Neural crest cell (in vitro differentiated cells): ENCODE measurements at places on chromosomes 7 and 10. TPM values are rescaled to one million over a fixed set of nuclear protein-coding genes. Genes with fewer than 3 reads are reported as not detected.

Gene PPP1R9A
- 21.2 and 22.7 TPM in 2 replicates for total RNA-seq

Gene NME8
- total RNA-seq, result not detected in 2 replicates

Gene FGFBP3
- 413 and 420 TPM in 2 replicates for total RNA-seq

DNA sequence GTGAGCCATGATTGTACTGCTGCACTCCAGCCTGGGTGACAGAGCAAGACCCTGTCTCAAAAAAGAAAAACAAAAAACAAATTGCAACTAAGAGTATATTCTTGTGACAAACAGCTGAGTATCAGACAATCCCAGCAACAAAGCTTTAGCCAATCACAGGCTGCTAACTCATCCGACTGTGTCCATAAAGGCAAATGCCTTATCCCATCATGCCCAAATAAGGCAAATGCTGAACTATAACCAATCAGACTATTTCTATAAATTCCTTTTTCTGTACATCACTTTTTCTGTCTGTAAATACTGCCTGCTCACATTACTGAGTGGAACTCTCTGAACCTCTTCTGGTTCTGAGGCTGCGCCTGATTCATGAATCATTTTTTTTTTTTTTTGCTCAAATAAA lies 37.5 kb upstream of the TAC1 start:
- H3K36me3 ChIP-seq, result no peaks in the 10 kb centered on the region
- no peak overlapping the region for H3K4me3 ChIP-seq
- no peaks in the 10 kb centered on the region for H3K27me3 ChIP-seq
- no peaks in the 10 kb centered on the region for H3K4me1 ChIP-seq
- DNase-seq, result no peak
